ENCODE measurements at places on chromosomes 16 and 17.

- DNase-seq, result no peak
Measured at GRCh38 chr17:56679777-56680422, 86.4 kb downstream of the NOG start.

DNA sequence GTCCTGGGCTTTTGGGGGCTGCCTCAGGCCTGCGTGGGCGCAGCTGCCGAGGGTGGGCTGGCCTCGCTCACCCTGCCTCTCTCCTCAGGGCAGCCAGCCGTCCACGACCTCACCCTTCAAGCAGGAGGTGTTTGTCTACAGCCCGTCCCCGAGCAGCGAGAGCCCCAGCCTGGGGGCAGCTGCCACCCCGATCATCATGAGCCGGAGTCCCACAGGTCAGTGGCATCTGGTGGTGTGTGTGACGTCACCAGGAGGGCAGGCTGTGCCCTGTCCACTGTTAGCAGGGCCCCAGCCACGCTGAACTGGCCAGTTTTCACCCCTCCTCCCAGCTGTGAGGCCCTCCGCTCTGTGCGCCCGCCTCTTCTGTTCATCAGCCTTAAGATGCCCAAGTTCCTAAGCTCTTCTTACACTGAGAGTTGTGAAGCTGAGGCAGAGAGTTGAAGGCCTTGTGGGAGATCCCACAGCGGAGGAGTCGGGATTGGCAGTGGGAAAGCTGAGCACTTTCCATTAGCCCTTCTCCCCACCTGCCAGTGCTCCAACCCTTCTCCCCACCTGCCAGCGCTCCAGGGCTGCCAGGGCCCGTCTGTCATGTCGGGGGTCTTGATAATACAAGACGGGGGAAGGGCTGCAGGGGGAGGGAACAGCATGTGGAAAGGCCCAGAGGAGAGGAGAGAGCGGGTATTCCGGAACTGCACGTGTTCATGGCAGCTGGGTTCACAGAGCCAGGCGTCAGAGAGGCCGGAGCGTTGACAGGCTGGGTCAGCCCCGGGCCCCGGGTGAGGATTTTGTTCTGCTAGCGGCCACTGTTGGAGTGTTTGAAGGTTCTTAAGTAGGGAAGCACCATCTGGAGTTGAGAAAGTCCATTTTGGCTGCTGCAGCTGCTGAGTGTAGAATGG lies 36.3 kb downstream of the OR1D5 start:
- no peak for DNase-seq

- DNase-seq, result no peak
Measured at GRCh38 chr17:54860617-54861470, 39.8 kb upstream of the TOM1L1 start.

GRCh38 chr16:72838586-72838910 lies 209.4 kb downstream of the ZFHX3 start:
- DNase-seq, result no peak

DNA sequence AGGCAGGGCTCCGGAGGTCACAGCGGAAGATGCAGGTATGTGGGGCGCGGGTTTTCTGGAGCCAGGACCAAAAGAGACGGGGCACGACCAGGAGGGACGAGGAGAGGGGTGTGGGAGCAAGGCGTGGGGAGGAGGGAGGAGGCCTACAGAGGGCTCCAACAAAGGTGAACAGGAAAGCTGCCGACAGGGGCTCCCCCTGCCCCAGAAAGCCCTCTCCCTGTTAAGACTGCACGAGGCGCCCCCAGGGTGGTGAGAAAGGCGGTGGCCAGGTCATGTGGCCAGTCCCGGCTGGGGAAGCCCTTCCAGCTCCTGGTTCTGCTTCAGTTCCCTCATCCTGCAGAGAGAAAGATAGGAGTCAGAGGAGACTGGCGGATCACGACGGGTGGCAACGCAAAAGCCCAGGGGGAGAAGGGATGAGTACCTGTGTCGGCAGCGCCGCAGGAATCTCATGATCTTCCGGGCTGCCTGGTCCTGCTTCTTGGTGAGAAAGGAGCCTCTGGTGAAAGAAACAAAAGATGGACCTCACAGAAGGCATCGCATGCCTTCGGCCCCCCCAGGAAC lies 949 bp upstream of the SPAG7 start:
- DNase-seq, result no peak

GRCh38 chr16:50595859-50596258 lies 47.7 kb downstream of the NKD1 start:
- DNase-seq, result no peak

DNA sequence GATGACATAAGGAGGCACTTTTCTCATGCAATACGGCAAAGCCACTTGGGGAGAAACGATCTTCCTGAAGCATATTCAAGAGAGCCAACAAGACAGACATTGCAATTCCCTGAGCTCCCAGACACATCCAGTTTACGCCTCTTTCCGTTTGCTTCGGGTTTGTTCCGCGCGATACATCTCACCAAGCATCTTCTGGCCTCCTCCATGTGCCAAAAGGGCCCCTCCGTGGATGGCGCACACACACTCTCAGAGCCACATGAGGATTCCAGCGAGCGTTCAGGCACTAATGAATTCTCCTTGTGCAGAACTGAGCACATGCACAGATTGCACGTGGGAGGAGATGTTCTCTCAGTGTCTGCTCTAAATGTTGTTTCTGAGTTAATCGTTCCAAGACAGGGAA lies 146.7 kb upstream of the SHISA6 start:
- no peak for DNase-seq

GRCh38 chr16:66166490-66166889 lies 200.0 kb upstream of the CDH5 start:
- DNase-seq, result no peak

GRCh38 chr16:29231244-29231643 lies 175.3 kb downstream of the NPIPB11 start:
- DNase-seq, result no peak
